ENCODE measurements at places on chromosomes 1 and 21.

DNA sequence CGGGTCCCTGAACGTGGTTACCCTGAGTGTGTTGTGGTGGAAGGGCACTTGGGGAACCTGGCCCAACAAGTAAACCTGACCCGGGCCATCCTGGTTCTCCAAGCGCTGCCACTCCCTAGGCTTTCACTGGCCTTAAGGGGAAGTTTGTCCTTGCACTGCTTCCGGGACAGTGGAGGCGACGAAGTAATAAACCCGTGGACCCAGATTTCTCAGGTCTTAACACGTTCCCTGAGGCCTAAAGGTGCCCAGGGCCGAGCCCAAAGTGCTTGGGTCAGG lies 261 bp upstream of the CCDC24 start:
- no peak for DNase-seq

- DNase-seq: peak; percentile 85
Measured at GRCh38 chr1:153532769-153533599, 2.8 kb downstream of the S100A6 start.

GRCh38 chr1:106548726-106549125 lies 507.7 kb upstream of the PRMT6 start:
- DNase-seq: no peak

DNA sequence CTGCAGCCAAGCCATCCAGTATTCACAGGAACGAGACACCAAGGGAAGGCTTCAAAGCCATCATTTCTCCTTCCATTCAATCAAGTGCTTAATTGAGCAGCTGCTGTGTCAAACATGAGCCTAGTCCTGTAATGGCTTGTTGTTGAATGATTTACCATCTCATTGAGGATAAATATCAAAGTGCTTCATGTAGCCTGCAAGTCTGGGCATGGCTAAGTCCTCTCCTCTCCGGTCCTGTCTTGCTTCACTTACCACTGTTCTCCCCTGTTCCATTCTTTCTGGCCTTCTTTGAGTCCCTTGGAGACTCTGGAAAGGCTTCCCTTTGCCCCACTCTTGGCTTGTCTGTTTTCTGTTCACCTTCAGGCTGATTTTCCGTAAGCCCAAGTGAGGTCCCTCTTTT lies 279.8 kb downstream of the PBX1 start:
- no peak for DNase-seq

DNA sequence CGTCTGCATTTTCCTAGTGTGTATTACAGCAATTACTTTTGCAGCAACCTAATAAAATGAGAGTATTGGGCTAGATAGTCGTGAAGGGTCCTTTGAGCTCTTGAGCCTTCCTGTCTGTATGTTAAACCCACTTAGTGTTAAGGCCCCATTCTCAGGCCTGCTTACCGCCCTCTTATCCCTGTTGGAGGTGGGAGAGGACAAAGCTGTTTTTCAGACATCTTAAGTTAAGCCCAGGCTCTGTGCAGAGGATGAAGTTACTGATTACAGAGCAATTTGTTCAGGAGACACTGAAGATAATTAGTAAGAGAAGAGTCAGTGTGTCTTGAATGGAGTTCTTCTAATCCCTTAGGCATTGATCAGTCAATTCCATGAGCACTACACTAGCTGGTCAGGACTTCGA lies 114.6 kb downstream of the UCK2 start:
- DNase-seq: no peak

GRCh38 chr1:220003610-220004299 lies 42.5 kb downstream of the EPRS1 start:
- no peak for DNase-seq

DNA sequence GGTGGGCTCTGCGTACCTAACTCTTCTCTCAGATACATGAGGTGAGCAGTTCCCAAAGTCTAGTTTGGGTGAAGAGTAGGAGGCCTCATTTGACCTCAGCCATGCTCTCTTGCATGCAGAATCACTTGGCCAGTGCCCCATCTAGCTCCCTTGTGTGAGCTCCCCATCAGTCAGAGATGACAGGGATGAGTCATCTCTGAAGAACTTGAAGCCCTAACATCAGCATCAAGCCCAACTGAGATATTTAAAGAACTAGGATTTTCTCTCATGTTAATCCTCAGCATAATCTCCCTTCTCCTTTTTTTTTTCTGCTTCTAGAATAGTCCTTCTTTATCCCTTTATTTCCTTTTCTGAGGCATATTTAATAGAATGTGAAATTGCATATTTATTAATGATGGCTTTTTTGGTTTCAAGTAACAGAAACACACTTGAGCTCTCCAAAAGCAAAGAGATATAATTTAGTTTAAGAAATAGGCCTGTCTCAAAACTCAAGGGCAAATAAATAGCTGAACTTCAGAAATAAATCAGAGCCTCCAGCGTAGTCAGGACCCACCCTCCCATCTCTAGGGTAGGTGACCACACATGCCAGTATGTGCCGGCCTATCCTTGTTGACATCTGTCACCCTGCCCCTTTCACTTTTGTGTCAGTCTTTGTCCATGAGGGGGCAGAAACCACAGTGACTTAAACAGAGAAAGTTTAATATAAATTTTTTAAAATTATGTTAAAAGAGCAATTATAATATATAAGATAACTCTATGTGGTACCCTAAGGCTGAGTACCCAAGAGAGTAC lies 112.3 kb downstream of the TSEN15 start:
- peak; percentile 50 for DNase-seq

DNA sequence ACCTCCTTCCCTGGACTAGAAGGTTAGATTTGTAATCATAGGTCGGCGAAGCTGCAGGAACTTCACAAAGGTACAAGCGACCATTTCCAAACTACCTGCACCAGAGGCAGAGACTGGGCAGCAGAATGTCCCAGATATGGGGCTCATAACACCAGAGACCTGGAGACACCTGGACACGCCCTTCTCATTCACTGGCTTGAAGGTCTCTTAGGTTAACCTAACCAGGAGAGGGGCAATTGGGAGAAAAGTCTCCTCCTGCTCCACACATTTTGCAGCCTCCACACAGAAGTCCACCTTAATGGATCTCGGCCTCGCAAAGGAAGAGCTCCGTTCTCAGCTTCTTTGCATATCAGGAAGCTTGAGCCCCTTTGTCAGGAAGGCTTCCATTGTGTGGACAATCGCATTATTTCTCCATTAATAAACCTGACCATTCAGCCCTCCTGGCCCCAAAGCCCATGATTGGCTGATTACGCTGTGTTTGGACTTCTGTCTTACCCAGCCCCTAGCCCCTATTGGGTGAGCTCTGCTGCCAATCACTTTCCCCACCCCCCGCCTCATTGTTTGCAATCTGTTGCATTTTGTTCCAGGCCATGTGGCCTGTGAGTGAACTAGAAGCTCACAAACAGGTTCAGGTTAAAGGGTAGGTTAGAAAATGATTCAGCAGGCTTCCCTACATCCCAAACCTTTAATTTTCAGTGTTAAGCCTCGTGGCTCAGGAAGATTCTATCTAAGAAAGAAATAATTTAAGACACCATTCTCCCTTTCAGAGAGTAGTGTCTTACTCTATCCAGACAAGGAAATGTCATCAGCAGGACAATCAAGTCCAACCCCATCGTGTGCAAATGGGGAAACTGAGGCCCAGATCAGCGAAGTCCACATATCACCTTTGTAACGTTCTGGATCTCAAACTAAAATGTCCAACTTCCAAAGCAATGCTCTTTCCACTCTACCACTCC lies 2.8 kb downstream of the MYCL start:
- DNase-seq: no peak

DNA sequence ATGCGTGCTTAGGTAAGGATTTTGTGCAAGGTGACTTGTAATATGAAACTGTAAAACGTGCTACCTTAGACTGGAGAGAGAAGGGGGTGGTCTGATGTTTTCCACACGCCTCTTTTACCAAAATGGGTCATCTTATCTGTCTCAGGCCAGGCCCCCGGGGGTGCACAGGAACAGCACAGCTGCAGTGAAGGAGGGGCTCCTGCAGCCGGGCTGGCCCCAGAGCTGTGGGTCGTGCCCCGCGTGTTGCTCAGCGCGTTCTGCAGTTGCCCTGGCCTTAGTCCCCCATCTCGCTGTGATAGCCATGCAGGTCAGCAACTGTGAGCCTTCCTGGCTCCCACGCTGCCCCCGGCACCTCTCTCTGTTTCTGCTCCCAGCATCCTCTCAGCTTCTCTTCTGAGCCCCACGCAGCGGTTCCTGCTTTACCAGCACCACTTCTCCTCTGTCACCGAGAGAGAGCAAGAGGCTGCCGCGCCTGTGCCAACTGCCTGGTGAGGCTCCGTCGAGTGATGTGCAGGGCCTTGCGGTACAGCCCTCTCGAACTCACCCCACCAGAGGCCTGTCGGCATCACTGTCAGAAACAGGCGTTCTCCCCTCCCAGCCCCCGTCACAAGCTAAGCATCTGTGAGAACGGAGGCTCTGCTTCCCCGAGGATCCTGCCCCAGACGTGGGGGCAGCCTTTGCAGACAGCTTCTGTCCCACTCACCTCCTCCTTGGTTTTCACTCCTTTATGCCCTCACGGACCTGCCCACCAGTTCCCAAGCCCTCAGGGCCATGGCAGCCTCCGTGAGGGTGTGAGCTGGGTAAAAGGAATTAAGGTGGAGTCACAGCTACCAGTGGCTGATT lies 73.3 kb downstream of the ADARB1 start:
- no peak for DNase-seq

- no peak for DNase-seq
Measured at GRCh38 chr1:91054780-91055481, 33.1 kb upstream of the ZNF644 start.

- no peak for DNase-seq
Measured at GRCh38 chr1:43541721-43542401, 11.2 kb downstream of the PTPRF start.

DNA sequence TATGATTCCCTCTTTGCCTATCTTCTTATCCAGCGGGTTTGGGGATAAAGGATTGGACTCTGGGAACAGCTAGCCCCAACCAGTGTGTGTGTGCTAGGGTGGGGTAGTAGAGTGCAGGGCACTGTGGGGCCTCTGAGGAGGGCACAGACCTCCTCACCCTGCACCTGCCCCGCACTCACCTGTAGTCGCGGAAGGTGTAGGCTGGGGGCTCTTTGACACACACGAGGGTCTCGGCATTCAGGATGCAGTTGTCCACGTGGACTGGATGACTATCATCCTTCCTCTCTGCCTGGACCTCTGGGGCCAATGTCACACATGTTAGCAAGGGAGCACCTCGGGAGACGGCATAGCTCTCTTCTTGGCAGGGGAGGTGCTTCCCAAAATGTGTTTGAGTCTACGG lies 8.0 kb upstream of the CLDN19 start:
- DNase-seq: no peak

DNA sequence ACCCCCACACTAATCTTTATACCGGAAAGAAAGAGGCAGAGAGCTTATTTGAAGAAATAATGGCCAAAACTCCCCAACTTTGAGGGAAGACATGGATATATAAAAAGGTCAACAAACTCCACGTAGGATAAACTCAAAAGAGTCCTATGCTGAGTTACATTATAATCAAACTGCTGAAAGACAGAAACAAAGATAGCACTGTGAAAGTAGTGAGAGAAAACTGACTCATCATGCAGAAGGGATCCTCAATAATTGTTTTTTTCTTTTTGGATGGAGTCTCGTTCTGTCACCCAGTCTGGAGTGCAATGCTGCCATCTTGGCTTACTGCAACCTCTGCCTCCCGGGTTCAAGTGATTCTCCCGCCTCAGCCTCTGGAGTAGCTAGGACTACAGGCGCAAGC lies 48.5 kb upstream of the TTC39A start:
- DNase-seq: no peak

GRCh38 chr1:19315378-19316198 lies 3.5 kb downstream of the SLC66A1 start:
- DNase-seq: peak; percentile 27

GRCh38 chr1:54577612-54578011 lies 29.6 kb downstream of the ACOT11 start:
- no peak for DNase-seq

- DNase-seq: peak; percentile 41
Measured at GRCh38 chr1:6623269-6623965, 1.3 kb upstream of the THAP3 start.

DNA sequence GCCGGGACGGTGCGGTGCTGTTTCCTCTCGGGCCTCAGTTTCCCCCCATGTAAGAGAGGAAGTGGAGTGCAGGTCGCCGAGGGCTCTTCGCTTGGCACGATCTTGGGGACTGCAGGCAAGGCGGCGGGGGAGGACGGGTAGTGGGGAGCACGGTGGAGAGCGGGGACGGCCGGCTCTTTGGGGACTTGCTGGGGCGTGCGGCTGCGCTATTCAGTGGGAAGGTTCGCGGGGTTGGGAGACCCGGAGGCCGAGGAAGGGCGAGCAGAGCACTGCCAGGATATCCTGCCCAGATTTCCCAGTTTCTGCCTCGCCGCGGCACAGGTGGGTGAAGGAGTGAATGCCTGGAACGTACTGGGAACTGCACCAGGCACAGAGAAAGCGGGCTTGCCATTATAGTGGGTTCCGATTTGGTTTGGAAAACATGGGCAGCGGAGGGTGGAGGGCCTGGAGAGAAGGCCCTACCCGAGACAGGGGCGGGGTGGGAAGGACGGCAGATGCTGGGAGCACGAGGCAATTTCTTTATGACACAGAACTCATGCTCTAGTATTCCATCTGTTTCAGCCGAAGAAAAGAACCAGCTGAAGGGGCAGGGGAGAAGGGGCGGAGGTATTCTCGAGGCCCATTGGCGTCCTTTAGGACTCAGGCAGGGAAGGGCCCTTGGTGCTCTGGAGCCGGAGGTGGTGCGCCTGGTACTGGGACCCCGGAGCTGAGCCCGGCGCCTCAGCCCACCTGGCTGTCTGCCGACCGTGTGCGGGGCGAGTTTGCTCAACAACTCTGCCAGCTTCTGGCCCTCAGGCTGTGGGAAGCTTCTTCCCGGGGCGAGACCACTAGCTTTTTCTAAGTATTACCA lies 960 bp downstream of the PCSK9 start:
- no peak for DNase-seq

GRCh38 chr1:170166518-170167180 lies 20.9 kb downstream of the NTMT2 start:
- DNase-seq: no peak

GRCh38 chr21:25890001-25890400 lies 155.2 kb downstream of the GABPA start:
- DNase-seq: no peak

- no peak for DNase-seq
Measured at GRCh38 chr1:36588972-36589371, 106.3 kb upstream of the CSF3R start.

- no peak for DNase-seq
Measured at GRCh38 chr1:202711949-202712635, 1.8 kb upstream of the SYT2 start.

GRCh38 chr1:106717591-106717990 lies 338.9 kb upstream of the PRMT6 start:
- DNase-seq: no peak

DNA sequence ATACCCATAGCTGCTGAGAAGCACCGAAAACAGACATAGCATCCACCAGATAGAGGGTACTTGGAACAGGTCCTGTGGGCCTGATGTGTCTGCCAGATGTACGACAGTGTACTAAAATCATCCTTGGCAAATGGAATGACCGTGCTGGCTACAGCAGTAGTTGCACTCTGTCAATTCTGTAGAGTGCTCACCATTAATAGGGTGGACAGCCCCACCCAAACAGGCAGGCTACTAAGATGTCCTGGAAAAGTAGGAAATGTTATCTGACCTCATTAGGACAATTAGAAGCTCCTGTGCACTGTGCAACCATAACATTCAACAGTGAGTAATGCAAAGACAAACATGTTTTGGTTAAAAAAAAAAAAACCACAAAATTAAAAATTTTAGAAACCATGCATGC lies 106.2 kb downstream of the PTPN14 start:
- peak; percentile 49 for DNase-seq

- DNase-seq: no peak
Measured at GRCh38 chr1:206446688-206447421, 23.4 kb upstream of the IKBKE start.

Data from HFFc6 (cell line).